CD4-positive, alpha-beta T cell treated with Interleukin-6 for 4 hours (primary cell): ENCODE measurements at places on chromosomes 16 and 17.

GRCh38 chr17:74605361-74605760, 13.3 kb upstream of the CD300LD start:
- DNase-seq = no peak

DNA sequence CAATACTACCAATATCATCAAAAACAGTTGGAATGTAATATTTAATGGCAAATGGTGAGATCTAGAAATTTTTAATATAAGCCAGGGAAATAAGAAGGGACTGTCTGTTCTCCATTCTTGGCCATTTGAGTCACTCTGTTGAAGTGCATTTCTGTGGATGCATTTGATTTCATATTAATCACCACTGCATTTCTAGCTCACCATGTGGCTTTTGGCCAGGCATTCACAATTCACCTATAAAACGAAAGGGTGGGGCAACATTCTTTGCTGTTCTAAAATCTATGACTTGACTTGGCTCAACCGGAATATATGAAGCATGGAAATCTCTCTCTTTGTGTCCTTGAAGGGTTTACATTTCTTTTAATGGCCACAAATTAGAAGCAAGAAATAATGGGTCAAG, 483.0 kb downstream of the SLC39A11 start:
- DNase-seq = no peak

- DNase-seq = no peak
These were observed 31.9 kb upstream of the CBX4 start for GRCh38 chr17:79871131-79871530.

DNA sequence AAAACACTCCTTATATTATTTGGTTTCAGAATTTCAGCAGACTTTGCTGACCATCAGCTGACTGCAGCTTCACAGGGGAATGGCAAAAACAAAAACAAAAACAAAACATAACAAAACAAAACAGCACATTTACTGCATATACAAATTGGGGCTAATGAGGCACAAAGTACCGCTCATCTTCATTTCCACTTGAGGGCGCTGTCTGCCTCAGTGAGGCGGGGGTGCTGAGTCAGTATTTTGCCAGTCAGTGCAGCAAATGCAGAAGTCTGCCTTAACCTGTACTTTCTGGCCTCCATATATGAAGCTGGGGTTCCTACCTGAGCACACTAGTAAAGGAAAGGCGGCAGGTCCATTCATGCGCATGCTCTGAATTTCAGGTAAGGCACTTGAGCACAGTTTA, 13.5 kb upstream of the DYNLRB2 start:
- DNase-seq = peak; percentile 34

- DNase-seq = no peak
These were observed 1.0 kb upstream of the B9D1 start for GRCh38 chr17:19363460-19364035.

GRCh38 chr17:6843241-6843880, 11.8 kb upstream of the TEKT1 start:
- DNase-seq = no peak

DNA sequence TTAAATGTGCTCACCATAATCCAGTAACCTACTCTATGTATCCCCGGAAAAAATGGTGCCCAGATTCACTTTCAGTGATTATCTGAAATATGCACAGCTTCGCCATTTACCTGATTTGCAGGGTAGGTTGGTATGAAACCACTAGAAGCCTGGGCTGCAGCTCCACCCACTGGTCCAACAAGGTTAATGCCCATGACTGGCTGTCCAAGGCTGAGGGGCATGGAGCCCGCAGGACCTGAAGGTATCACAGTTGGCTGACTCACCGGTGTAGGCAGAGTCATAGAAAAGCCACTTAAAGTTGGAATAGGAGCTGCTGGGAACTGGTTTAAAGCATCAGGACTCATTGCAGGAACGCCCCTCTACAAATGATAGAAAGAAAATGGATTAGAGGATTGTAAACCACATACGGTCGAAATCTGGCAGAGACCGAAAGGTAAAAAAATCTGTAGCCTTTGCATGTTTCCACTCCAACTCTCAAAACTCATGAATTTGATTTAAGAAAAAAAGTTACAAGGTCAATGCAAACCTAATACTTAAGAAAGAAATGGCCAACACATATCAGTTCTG, 38.6 kb downstream of the SYNRG start:
- peak; percentile 39 for DNase-seq

DNA sequence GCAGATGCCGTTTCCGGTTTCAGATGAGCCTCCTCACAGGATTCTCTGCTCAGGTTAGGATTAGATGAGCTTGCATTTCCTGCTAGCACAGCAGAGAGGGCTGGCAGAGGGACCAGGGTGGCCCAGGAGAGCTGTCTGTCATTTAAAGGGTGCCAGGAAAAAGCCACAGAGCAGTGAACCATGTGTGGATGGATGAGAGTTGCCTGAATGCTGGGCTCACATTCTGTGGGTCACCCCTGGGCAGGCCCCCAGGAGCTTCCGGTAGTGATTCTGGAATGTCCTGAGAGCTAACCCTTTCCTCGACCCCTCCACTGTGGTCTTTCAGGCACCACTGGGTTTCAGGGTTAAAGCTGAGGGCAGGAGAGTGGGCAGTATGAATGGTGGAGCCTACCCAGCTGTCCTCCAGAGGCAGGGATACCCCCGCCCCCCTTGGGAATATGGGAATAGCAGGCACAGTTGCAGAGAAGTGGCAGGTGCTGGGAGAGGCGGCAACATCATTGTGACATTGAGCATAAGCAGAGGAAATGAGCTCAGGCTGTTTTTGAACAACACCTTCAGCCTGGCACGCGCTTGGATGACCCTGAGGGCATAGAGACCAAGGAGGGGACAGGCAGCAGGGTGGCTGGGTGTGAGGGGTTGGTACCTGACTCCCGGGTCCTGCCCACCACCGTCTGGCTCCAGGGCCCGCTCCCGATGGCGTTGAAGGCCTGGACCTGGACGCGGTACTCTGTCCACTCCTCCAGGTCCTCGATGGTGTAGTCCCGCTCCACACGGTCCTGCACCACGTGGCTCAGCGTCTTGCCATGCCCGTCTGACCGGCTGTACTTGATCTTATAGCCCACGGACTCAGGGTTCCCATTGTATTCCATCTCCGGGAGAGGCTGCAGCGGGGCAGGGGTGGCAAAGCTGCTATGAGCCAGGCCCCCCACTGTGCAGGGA, 83.0 kb upstream of the CDC42EP4 start:
- no peak for DNase-seq

DNA sequence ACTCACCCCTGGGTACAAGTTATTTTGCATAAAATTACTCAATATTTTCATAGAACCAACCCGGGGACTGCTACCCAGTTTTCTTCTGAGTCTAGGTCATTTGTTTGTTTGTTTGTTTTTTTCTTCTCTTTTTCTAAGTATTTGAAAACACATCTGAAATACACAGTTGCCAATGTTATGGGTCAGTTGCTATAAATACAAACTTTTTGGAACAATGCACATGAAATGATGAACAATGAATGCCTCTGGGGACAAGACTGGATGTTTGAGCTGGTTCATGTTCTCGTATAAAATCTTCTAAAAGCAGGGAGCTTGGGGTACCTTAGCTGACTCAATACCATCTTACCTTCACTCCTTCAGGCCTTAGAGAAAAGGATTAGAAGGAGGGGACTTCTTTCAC, 30.5 kb downstream of the TMEM238L start:
- no peak for DNase-seq

DNA sequence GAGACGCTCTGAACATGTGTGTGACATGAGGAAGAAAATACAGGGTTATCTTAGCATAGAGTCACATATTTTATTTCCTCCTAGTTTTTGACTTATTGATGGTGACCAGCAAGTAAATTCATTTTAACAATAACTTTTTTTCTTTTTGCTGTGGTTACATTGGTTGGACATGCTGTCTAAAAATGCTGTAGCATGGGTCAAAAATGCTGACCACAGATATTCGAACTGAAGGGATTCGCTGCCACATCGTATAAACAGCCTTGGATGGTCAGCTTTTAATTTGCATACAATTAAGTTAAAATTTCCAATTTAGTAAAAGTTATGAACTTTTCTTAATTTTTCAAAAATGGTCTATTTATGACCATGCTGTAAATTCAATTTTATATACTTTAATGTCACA, 30.5 kb downstream of the RPGRIP1L start:
- no peak for DNase-seq

GRCh38 chr17:73956595-73957465, 246.6 kb upstream of the RPL38 start:
- peak; percentile 65 for DNase-seq

GRCh38 chr17:42313773-42314566, 25.7 kb downstream of the STAT5A start:
- DNase-seq = peak; percentile 60

GRCh38 chr16:11737713-11738112, 4.9 kb downstream of the TXNDC11 start:
- no peak for DNase-seq

GRCh38 chr16:12468552-12468951, 335.1 kb downstream of the CPPED1 start:
- DNase-seq = no peak

DNA sequence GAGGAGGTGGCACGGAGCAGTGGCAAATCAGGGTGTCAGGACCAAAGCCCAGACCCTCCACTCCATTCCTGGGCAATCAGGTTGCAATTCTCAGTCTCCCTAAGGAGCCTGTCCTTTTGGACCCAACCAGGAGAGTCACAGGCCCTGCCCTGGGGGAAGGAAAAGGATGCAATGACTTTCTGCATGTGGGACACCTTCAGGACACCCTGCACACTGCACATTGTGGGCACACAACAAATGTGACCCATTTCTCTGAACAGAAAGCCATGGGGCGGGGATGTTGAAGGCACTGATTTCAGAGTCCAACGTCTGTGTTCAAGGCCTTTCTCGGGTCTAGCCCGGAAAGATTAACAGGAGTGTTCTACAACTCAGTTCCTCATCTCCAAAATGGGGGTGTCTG, 286.2 kb upstream of the FOXF1 start:
- DNase-seq = no peak

DNA sequence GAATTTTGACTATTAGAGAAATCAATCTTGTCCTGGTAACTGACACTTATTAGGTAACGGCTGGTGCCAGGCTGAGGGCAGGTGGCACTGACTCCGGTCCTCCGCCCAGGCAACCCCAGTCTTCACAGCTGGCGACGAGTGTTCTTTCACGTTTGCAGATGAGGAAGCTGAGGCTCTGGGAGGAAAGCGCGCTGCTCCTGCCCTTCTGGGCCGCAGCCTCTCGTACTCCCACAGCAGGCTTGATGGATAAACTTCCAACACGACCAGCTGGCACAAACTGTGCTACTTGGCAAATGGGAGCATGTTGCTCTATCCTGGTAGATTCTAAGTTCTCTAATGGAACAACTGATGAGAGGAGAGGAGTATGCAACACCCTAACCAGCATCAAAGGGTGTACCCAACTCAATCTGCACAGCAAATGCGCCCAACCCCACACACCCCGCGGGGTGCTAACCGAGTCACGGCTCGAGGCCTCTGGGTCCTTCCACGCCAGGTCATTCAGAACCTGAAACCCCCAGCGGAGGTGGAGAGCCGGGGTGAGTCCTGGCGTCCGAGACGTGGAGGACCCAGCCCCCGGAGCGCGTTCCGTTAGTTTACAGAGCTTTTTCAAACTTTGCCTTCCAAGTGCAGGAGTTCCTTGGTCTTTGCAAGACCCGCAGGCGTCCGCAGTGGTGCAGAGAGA, 477 bp upstream of the SLC47A1 start:
- no peak for DNase-seq

DNA sequence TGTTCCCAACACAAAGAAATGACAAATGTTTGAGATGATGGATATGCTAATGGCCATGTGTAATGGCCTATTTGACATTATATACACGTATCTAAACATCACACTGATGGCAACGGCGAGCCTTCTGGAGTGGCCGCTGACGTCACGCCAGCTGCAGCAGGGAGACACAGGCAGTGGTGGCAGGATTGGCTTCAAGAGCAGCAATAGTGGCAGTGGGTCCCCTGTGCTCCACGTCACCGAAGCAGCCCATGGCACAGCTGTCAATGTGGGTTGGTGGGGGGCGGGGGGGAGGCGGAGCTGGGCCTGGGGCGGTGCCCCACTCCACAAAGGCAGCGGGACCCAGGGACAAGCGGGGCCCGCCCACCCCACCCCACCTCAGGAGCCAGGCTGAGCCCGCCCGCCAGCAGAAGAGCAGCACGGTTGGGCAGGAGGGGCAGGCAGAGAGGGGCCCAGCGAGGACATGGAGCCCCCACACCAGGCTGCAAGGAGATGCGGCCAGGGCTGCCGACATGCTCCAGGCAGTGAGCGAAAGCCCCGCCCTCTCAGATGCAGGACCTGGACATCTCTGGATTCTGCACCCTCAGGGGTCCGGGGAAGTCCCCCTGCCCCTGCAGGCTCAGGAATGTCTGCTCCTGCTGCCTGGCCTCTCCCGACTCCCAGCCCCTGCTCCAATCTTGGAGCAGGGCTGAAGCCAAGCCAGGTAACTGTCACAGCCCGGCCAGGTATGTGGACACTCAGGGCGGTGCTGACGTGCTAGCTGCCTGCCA, 64.6 kb downstream of the USP32 start:
- DNase-seq = no peak

DNA sequence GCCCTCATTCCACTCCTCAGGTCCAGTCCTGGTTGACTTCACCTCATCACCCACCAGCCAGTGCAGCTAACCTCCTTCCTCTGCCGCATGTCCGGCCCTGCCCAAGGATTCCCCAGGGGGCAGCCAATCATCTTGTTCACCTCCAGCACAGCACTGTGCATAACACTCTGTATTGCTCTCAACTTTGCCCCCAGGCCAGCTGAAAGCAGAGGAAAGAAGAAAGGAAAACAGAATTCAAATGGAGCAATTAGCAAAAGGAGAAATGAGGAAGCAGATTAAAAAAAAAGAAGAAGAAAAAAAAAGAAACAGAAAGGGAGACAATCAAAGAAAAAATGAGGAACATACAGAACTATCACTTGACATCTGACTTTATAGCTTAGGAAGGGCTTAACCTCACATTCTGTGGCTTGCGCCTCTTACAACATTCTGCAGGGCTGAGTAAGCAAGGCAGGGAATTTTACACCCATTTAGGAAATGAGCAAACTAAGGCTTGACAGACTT, 26.1 kb downstream of the GAS7 start:
- no peak for DNase-seq

DNA sequence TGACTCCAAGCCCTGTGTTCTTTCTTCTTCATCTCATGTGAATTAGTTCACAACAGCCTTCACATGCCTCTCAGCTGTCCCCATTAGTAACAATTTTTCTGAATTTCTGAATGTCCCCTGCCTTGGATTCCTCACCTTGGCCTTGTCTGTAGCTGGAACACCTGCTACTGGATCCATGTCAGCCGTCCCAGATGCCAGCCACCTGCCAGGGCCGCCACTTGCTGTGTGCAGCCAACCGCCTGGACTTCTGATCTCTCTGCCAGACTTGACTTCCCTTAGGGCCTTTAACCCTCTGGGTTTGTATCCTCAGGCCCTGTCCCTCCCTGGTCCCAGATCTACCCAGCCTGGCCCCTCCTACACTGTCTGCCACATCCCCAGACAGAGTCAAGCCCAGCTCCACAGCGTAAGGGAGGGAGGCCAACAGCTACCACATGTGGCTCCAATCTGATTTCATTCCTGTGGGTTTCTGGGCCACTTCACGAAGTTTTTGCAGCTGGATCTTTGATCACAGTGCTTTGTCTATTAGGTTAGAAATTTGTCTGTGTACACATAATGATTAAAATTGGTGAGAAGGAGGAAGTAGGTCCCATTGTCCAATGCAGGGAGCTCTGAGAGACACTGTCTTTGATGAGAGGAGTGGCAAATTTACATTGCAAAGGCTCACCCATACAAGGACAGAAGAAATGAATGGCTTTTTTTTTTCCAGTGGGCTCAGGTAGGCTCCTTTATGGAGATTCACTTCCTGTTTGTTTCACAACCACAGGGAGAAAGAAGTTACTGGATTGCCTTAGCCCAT, 15.3 kb downstream of the MPP2 start:
- DNase-seq = no peak
